Lower leg skin (tissue), 4 donors: ENCODE measurements at places on chromosomes 5 and 9.

- no peak for DNase-seq
These were observed 37.5 kb upstream of the TIFAB start for GRCh38 chr5:135489466-135490244.

GRCh38 chr9:36053971-36054370 lies 17.3 kb downstream of the RECK start:
- no peak for DNase-seq

- no peak for DNase-seq
These were observed 6.8 kb upstream of the TCERG1 start for GRCh38 chr5:146440353-146440752.

DNA sequence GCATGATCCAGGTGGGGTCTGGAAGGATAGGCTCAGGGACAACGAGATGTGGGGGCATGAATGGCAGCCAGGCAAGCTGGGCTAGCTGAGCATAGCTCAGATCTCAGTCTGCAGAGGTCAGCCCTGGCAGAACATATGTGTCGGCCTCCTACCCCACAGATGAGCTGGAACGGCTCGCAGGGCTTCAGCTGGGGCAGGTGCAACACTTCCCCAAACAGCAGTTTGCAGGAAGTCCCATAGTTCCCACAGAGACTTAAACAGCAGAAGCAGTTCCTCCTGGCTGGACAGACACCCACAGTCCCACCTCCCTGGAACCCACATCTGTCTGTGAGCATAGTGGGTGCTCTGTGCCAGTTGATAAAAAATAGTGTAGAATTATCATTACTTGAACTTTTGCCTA lies 404.6 kb downstream of the GADD45G start:
- no peak for DNase-seq

DNA sequence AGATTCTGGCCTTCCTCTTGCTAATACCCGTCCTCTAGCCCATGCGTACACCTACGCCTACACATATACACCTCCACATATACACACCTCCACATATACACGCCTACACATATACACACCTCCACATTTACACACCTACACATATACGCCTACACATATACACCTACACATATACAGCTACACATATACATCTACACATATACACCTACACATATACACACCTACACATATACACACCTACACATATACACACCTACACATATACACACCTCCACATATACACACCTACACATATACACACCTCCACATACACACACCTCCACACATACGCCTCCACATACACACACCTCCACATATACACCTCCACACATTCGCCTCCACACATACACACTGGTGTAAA lies 27.2 kb downstream of the AK3 start:
- DNase-seq: no peak

- no peak for DNase-seq
These were observed 152.7 kb upstream of the ACTBL2 start for GRCh38 chr5:57635146-57635777.

GRCh38 chr5:199950-200645 lies 8.8 kb downstream of the LRRC14B start:
- DNase-seq: no peak

- no peak for DNase-seq
These were observed 11.7 kb upstream of the EXOSC2 start for GRCh38 chr9:130681769-130682420.

- DNase-seq: no peak
These were observed 9.6 kb downstream of the CSF2 start for GRCh38 chr5:132083071-132083678.

- no peak for DNase-seq
These were observed 28.1 kb downstream of the FYB1 start for GRCh38 chr5:39191216-39191615.

DNA sequence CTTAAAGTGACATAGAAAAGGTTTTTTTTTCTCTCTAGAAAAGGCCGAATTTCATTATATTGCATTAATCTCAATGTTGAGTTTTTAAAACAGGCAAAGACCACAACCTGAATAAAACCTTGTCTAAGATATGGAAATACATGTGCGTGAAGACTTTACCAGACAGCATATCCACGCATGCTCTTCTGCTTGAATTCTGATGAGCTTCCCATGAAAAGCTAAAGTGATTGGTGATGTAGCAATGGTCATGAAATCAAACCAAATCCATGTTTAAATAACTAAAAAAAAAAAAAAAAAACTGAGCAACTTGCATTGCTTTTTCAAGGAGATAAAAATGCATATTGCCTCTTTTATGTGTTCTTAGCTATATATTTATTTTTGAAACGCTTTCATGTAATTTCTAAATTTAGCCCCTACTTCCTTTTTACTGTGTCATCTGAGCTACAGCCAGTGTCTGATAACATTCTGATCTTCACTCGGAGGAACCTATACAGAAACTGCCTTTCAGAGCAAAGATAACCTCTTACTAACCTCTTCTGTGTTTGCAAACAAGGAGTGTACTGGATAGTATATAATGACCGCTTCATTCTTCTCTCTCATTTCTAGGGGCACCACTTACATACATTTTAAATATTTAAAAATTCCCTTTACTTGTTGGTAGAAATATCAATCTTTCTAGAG lies 179.1 kb upstream of the GNA14 start:
- no peak for DNase-seq

GRCh38 chr5:67081261-67081660 lies 115.3 kb downstream of the CD180 start:
- no peak for DNase-seq

- no peak for DNase-seq
These were observed 74.5 kb downstream of the CDKN2A start for GRCh38 chr9:21919377-21920362.

- peak; percentile 93 for DNase-seq
These were observed 750 bp upstream of the NPR2 start for GRCh38 chr9:35790385-35791296.

GRCh38 chr9:99793528-99793927 lies 28.2 kb upstream of the NR4A3 start:
- DNase-seq: no peak

DNA sequence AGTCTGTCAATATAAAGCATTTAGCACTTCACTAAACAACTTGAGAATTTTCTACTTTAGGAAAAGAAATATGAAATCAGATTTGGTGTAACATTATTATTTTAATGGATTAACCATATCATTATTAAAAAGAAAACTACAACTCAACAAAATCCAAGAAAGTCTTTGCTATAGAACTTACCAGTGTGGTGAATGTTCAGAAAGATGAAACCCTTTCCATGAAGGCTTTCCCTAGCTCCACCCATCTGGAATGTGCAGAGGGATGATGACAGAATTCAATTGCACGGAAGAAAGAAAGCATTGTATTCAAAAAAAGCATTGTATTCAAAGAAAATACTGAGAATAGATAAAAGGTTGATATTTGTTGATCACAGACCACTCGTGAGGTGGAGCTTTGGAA lies 328.6 kb upstream of the NUDT12 start:
- DNase-seq: no peak

DNA sequence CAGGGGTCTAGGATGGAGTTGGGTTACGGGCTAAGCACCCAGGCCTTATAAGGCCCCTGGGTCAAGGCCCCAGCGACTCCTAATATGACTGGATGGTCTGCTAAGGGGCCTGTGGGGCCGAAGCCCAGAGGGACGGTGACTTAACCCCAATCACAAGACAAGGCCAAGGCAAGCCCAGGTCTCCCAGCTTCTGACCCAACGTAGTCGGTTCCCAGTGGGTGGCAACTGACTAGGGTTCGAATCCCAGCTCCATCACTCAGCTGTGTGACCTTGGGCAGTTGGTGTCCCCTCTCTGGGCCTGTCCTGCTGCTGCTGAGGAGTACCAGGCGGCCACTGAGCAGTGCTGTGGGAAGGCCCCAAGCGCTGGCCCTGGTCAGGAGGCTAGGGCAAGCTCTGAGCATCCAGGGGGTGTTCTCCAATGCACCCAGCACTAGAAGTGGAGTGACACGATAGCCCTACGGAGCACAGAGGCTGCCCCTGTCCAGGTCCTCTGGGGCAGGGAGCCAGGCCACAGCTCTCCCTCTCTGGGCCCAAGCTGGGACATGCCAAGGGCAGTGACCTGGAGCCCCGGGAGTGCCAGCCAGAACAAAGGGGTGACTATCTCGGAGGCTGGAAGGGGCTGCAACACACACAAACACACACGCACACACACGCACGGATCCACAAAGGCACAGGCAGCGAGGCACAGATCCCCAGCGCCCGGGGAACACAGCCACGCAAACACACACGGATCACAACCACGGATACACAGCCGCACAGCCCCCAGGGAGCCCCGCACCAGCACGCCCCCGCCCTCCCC lies 512 bp downstream of the AK1 start:
- no peak for DNase-seq

GRCh38 chr9:68447611-68448010 lies 91.2 kb downstream of the PGM5 start:
- DNase-seq: no peak

- DNase-seq: no peak
These were observed 35.0 kb upstream of the HMHB1 start for GRCh38 chr5:143776951-143777350.

DNA sequence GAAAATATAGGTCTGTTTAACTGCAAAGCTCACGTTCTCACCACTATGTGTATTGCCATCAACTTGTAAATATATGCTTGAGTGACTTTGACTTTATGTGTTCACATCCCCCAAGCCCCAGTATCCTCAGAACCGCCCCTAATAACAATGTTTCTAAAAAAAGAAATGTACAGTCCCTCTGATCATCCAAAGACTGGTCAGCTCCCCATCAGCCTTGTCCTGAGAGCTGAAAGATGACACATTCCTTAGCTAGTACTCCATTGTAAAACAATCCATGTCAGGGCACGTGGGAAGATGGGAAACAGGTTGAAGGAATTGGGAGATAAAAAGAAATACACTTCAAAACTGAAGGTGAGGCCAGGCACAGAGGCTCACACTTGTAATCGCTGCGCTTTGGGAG lies 279.4 kb upstream of the WWC1 start:
- DNase-seq: no peak
